ENCODE measurements at places on chromosomes 12 and 14.

GRCh38 chr14:35576856-35577255, 42.9 kb downstream of the INSM2 start:
- no peak for DNase-seq

DNA sequence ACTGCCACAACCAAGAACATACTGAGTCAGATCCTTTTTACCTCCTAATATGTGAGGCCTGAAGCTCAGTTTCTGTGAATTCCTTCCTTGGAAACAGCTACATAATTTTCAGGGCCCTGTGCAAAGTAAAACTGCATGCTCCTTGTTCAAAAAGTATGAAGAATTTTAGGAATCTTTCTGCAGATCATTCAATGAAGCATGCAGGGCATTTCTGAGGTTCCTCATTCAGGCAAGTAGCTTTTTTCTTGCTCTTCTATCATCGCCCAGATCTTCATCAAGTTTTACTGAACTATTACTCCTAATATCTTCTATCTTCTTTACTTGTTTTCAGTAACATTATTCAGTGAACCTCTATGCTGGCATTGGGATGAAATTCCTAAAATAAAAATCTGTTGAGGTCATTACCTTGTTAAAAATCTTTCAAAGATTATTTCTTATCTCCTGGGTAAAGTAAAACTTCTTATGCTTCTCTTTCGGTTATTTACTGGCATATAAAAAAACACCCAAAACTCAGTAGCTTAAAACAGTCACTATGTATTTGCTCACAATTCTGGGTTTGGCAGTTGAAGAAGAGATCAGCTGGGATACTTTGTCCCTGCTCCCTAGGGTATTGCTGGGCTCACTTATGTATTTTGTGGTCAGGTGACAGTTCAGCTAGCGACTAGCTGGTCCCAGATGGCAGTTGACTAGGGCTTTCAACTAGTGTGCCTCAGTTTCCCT, 42.6 kb upstream of the KRR1 start:
- DNase-seq = no peak

DNA sequence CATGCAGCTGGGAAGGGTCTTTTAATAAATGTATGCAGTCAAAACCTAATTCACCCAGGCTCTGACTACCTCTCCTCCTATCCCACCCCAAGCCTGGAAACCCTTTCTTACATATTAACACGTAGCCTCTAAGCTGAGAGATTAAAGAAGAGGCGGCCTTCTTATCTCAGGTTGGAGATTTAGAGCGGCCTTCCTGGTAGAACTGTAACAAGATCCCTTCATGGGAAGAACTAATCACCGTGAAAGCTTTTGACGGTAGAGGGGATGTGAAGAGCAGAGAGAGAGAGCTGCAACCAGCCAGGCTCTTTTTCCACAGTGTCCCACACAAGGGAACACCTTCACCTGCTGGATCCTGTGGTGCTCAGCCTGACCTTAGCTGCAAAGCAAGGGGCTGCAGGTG, 367.4 kb downstream of the MED13L start:
- DNase-seq = no peak

GRCh38 chr12:94149781-94150239, 1.4 kb downstream of the PLXNC1 start:
- peak; percentile 17 for DNase-seq

- DNase-seq = no peak
These were observed 13.2 kb downstream of the PNP start for GRCh38 chr14:20482382-20482781.

- no peak for DNase-seq
These were observed 18.7 kb downstream of the ITGA7 start for GRCh38 chr12:55688716-55689655.

DNA sequence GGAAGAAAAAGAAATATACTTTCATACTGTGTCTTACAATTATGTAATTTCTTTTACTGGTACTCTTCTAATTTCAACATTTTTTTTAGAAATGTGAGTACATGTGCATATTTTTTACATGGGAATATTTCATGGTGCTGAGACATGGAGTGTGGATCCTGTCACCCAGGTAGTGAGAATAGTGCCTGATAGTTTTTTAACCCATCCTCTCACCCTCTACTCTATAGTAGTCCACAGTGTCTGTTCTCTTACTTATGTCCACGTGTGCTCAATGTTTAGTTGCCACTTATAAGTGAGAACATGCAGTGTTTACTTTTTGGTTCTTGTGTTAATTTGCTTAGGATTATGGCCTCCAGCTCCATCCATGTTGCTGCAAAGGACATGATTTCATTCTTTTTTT, 548.8 kb downstream of the AACS start:
- DNase-seq = no peak

- DNase-seq = no peak
These were observed 12.1 kb upstream of the BCDIN3D start for GRCh38 chr12:49854976-49855375.

GRCh38 chr14:101537286-101537685, 24.0 kb upstream of the DIO3 start:
- DNase-seq = no peak

DNA sequence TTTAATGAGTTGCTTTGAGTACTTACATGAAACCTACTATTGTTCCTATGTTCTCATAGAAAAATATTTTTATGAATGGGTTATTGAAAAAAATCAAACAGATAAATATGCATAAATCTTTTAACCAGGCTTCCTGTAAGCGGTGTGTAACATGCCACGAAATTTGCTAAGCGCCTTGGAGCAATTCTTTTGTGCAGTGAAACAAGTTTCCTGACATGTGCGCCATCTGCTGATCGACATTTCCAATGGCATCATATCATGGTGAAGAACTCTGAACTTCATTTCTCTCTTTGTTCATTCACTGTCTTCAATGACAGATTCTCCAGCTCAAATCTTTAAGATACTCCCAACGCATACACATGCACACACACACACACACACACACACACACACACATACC, 145.6 kb upstream of the NAV3 start:
- no peak for DNase-seq

DNA sequence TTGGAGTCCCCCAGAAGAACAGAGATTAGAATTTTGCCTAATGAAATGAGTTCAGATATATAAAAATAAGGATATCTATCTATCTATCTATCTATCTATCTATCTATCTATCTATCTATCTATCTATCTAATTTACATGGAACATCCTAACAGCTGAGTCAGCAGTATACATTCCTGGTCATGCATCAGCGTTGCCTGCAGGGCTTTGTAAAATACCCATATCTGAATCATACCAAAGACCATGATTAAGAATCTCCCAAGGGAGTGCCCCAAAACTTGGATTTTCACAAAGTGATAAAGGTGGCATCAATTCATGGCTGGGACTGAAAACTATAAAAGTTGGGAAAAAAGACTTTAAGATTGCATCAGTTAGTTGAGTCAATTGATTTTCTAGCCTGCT, 32.7 kb upstream of the SYT10 start:
- DNase-seq = no peak

DNA sequence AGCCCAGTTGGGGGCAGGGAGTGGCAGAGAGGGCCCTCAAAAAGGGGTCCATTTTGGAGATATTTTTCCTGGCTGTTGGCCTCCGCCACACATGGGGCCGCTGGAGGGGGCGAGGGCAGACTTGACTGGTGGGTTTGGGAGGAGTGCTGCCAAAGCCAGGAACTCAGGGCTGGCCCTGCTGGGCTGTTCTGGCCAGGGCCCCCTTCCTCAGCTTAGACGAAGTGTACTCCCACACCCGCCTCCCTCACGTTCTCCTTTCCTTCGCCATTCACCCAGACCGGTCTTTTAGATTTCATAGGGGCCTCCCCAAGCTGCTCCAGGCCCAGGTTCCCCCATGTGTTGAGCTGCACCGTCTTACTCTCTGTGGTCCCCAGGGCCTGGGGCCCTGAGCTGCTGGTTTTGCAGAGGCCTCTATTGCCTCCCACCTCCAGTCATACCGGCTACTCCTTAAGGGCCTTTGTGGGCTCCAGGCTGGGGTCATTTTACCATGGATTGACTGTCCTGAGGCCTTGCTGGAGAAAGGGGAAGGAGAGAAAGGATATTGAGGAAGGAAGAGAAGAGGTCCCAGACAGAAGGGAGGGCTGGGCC, 1.3 kb downstream of the KRT7 start:
- no peak for DNase-seq

DNA sequence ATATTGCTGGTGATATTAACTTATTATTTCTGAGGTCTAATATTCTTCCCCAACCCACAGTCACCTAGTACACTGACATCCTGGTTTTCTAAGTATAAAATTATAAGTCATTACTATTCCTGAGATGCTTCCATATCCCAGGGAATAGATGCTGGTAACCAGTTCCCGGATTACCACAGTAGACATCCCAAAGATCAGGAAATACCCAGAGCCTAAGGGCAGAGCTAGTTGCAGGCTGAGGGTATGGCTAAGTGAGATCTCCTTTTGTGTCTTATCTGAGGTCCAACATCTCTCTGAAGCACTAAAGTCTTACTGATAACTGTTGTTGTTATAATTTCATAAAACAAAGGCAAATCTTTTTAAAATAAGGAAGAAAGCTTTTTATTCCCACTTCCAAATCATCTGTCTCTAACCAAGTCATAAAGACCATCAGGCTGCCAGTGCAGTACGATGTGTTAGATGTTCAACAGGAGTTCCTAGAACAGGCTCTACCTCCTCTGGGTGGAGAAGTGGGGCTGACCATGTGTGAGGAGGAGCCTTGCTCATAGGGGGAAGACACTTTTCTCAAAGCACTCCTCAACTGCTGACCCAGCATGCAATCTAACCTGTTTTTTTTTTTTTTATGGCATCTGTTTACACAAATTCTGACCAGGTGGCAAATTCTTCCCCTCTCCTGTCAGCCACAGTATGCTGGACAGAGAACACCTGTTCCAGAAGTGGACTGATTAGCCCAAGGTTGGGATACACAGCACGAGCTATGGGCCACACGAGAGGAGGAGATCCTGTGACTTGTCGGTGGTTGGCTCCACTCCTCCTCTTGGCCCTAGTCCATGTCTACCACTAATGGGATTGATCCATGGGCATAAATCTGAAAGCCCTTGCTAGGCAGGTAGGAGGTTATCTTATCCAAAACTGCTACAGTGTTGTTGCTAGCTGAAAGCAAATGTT, 16.1 kb upstream of the GRIP1 start:
- no peak for DNase-seq

DNA sequence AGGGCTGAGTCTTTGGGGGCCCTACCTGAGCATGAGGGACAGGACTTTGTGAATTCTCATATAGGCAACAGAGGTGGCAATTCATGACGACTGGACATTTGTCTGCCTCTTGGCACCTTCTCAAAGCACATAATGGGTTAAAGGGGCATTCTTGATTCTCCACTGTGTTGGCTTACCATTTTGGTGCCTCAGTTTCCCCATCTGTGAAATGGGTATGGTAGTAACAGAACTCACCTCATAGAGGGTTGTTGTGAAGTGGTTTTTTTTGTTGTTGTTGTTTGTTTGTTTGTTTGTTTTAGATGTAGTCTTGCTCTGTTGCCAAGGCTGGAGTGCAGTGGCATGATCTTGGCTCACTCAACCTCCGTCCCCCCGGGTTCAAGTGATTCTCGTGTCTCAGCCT, 106.0 kb downstream of the CHST11 start:
- no peak for DNase-seq

DNA sequence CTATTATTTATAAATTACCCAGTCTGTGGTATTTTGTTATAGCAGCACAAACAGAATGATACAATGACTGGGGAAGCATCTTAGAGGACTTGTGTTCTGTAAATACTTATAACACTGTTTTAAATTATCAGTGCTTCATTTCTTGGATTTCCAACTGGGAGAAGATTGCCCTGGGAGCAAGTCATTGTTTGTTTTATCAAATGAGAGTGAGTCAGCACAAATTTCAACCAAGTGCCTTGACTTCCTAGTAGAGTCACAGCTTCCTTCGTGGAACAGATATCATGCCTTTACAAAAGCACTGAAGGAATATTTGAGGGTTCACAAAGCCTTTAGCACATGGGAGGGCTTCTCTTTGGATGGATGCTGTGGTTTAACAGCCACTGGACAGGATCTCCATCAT, 234.1 kb downstream of the KTN1 start:
- DNase-seq = no peak

All from activated naive CD4-positive, alpha-beta T cell treated with Interleukin-2 at 50 U/mL for 16 hours (primary cell).